Activated naive CD8-positive, alpha-beta T cell treated with anti-CD3 and anti-CD28 coated beads, Interleukin-2, amount 50 U/mL, for 16 hours (primary cell): ENCODE measurements at places on chromosomes 6 and 20.

DNA sequence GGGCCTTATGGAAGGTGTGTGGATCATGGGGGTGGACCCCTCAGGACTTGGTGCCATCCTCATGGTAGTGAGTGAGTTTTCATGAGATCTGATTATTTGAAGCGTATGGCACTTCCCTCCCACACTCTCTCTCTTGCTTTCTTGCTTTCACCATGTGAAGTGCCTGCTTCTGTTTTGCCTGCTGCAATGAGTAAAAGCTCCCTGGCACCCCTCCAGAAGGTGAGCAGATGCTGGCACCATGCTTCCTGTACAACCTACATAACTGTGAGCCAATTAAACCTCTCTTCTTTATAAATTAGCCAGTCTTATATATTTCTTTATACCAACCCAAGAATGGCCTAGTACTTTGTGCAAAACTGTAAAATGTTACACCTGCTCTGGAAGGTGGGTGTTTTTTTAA is 396.8 kb upstream of the HS3ST5 start:
- DNase-seq: no peak

DNA sequence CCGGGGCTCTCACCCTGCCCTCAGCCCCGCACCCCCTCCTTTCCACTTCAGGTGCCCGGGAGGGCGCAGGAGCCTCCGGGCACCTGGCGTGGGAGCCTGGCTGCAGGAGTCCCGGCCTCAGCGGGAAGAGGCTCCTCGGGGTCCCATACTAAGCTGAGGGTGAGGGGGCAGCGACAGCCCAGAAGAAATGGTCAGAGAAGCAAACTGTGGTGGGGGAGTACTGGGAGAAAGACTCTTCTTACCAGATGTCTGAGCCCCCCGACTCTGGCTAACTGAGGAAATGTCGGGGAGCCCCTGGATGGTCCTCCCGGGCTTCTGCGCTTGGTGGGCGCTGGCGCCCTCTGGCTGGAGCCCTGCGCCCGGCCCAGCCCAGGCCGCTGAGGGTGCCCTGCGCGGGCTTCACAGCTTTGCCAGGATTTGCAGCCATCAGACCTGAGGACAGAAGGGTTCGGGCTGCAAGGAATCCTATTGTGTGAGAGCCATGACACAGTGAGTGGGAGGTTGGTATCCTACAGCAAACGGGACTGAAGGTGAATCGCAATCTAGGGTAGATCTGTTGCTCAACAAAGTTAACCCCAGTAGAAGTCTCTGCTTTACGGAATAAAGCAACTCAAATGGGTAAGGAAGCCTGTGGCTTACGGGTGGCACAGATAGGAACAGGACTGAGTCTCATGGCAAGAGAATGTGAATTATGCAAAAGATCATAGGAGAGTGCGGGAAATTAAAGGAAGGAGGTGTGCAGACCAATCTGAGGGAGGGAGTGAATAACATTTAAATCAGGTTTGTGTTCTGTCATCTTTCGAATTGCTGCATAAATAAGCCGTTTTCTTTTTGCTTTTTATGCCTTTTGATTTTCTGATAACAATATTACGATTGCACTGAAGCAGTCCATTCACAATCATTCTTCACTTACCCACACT is 639 bp upstream of the RCAN2 start:
- no peak for DNase-seq

DNA sequence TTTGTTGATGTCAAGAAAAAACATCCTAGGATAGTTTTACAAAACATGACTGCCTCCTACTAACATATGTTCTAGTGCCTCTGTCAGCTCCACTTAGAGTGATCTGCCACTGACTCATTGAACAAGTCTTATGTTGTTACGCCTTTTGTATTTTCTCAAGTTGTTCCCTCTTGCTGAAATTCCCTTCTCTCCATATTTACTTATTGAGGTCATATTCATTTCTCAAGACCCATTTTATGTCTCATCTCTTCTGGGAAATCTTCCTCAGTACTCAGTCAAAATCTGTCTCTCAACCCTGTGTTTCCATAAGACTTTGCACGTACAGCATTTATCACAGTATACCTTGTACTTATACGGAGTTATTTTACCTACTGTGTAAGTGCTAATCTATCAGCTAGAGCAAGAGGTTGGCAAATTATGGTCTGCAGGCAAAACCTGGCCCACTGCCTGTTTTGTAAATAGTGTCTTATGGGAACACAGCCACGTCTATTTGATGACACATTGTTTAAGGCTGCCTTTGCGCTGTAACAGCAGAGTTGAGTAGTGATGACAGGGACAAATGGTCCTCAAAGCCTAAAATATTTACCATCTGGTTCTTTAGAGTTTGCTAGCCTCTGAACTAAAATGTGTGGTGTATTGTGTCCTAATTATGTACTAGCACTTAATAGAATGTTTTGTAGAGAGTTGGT is 83.4 kb downstream of the ADGRB3 start:
- DNase-seq: no peak

- no peak for DNase-seq
These were observed 17.1 kb downstream of the REPS1 start for GRCh38 chr6:138970856-138971425.

DNA sequence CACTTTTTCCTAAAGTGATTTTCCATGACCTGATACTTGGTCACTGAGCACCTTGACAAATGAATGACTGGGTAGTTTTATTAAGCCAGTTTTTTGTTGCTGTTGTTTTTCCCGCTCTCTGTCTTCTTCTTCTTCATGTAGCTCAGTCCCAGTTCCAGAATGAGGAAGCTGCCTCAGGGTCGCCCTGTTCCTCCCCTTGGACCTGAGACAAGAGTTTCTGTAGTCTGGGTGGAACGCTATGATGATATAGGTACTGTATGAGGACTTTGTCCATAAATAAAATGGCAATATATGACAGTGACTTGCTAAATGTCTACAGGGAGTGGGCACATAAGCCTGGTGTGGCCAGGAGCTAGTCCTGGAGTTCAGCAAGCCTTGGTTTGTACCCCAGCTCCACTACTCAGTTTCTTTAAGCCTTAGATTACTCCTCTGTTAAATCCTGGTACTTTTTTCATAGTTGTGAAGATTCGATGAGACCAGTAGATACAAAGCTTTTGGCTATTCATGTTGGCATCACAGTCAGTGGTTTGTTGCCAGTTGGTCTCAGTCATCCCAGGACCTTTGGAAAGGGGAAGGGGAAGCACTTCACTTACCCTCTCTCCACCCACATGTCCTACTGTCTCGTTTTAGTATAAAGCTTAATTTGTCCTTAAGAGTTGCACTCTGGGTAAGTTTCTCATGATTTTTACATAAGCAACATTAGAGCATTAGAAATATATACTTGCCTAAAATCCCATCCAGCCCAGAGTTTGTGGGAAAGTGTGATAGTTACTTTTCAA is 11.1 kb upstream of the ADIG start:
- DNase-seq: no peak

- no peak for DNase-seq
These were observed 79.5 kb downstream of the AK9 start for GRCh38 chr6:109611502-109611901.

DNA sequence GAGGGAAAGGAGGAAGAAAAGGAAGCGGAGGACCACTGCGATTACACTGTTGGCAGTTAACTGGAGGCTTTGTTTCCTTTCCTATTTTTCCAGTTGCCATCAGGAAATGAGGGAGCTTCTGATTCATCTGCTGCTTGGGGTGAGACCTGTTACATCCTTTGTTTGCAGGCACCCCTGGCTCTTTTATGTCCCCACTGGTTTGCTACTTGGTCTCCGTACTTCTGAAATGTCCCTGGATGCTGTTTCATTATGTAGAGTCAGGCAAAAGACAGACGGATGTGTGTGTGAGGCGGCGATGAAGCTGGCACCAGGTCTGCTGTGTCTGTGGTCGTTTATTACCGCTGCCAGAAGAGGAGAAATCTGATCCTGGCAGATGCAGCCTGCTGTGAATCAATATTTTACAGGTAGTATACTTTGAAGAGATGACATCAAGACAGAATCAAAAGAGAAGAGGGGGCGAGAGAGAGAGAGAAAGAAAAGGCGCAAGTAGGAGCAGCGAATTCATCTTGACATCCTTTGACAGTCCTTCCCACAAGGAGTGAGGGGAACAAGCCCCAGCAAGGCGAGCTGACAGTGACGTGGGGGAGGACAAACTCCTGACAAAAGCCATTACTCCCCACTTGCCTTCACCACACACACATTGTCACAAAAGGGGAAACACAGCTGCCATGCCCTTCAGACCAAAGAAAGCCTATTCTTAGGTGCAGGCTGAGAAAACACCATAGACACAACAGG is 145.9 kb upstream of the FBXL4 start:
- DNase-seq: no peak

DNA sequence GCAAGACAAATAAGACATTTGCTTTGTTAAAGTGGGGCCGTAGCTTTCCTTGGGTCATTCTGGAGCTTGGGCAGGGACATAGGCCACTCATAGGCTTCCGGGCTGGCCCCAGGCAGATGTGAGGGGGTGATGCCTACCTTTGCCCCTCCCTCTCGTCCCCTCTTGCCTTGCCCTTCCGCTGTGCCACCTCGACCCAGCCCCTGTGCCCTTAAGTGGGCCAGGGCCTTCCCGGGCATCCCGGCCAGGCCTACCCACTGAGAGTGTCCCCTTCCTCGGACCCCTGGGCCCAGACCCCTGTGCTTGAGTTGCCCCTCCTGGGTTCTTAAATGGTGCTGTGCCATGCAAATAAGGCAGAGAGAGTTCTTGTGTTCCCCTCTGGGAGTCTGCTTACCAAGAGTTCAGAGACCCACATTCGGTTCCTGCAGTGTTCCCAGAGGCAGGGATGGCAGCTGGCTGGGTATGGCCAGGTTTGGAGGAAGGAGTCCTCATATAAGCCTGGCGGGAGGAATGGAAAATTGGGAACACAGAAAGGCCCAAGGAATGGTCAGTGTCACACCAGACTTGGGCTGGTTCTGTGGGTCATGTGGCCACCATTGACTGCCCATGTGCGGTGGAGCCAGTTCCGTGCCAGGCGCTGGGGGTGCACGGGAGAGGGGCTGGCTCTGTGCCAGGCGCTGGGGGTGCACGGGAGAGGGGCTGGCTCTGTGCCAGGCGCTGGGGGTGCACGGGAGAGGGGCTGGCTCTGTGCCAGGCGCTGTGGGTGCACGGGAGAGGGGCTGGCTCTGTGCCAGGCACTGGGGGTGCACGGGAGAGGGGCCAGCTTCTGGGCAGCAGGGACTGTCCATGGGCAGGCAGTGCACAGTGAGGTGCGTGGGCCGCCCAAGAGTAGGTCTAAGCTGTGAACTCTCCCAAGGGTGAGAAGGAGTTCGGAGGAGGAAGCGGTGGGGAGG is 173.5 kb upstream of the SNX9 start:
- no peak for DNase-seq

- DNase-seq: no peak
These were observed 248.4 kb downstream of the MYLK4 start for GRCh38 chr6:2502096-2502997.

DNA sequence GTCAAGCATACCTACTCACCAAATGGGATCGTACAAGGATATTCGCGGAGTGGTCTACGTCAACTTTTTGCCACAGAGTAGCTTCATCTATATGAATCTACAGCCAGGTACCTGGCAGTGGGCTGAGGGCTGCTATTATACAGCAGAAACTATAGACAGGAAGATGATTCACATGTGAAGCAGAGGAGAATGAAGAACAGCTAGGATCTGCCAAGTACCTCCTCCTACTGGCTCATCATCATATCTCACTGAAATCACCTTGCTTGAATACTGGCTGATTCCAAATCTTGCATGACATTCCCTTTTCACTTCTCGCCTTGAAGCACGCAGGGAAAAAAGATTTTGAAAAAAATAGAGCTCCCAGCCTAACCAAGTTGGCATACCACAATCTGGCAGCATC is 488.7 kb upstream of the NRSN1 start:
- DNase-seq: no peak

DNA sequence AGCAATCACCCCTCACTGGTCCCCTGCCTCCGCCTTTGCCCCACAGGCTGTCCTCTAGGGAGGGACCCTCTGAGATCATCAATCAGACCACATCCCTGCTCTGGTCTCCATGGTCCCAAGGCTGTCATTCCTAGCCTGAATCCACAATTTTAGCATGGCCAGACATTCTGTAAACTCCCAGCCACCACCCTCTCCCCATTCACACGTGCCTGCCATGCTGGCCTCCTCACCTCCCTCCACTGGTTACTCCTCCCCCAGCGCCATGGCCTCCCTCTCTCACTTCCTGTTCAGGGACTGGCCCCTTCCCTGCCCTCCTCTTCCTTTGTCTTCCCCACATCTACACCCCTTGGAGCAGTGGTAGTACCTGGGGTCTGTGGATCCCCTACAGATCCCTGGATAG is 150.7 kb upstream of the MLN start:
- no peak for DNase-seq

DNA sequence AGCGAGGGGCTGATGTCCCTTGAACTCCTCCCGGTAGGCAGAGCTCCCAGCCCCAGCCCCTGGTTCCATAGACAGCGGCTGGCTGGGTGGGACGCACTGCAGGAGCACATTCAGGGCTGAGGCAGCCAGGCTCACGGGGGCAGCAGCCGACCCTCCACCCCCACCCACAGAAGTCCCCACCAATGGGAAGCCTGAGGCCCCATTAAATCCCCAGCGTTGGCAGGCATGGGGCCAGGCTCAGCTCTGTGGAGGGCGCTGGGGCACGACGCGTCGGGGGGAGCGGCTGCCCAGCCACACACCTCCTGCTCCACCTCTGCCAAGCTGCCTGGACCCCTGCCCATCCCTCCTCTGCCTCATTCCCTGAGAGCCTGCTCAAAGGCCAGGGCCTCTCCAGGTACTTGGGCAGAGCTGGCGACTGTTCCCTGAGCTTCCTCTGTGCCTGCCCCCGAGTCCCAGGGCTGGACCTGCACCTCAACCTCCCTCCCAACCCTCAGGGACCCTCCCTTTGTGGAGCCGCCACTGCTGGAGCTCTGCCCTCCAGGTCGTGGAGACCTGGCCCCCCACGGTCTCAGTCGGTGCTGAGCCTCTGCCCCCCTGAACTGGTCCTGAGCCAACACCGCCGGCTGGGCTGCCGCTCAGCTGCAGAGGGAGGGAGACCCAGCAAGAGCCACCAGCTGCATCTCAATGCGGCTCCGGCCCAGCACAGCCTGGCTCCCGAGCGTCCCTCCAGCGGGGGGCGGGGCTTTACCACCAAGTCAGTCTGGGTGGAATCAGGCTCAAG is 9.1 kb downstream of the CHRNA4 start:
- DNase-seq: no peak
